Glutamatergic neuron (in vitro differentiated cells): ENCODE measurements at places on chromosomes 1 and 21. TPM values are rescaled to one million over a fixed set of nuclear protein-coding genes. Genes with fewer than 3 reads are reported as not detected.

Gene DNAJC11
- total RNA-seq: 74.1 TPM

DNA sequence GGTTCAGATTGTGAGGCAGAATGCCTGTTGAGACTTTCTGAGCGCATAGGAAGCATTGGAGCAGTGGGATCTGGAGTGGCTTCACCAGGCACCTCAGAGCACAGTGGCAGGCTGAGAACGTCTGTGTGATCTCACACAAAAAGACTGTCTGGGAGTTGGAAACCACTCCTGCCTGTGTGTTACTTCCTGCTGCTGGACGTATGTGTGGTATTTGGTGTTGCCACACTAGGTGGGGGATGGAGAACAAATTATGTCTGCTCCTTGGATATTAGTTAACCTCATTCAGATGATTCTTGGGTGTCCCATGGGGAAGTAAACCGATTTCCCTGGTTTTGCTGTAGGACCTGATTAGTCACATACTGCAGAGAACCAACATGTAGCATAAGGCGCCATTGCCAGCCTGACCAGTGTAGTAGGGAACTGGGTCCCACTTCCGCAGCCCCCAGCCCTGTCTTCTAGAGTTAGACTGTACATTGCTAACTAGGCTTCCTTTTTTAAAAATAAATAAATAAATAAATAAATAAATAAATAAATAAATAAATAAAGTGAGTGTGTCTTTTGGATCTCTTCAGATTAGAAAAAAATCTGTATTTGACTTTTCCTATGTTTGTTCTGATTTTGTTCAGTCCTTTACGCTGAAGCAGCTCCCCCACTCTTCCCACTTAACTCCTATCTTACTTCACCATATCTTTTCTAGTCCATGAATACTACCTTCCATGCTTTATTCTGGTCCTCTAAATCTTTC lies 26.9 kb downstream of the UCK2 start:
- peaks cover 1% of the 10 kb centered on the region for H3K27me3 ChIP-seq
- peak overlapping the region; percentile 18 for H3K27ac ChIP-seq
- peaks cover 52% of the 10 kb centered on the region for H3K4me1 ChIP-seq
- DNase-seq: no peak

Gene SMCP
- total RNA-seq: not detected

- DNase-seq: no peak
- peak overlapping the region; percentile 71 for H3K27ac ChIP-seq
- H3K27me3 ChIP-seq: peaks cover 4% of the 10 kb centered on the region
- peaks cover 17% of the 10 kb centered on the region for H3K4me1 ChIP-seq
- peak overlapping the region; percentile 42 for H3K4me3 ChIP-seq
Measured at GRCh38 chr1:187517546-187517945, 688.8 kb downstream of the PLA2G4A start.

DNA sequence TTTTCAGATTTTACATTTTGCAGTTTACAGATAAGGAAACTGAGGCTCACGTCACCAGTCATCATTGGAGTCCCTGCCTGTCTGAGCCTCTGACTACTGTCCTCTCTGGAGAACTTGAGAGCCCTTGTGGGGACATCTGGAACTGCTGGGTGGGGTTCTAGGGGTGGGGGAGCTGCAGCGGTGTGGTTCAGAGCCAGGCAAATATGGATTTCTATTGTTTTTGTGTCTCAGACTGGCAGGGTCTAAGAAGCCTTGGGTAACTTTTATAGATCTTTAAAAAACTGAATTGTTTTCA lies 46.9 kb downstream of the IER5 start:
- no peak for DNase-seq
- peaks cover 44% of the 10 kb centered on the region for H3K4me1 ChIP-seq
- peaks cover 6% of the 10 kb centered on the region for H3K36me3 ChIP-seq

DNA sequence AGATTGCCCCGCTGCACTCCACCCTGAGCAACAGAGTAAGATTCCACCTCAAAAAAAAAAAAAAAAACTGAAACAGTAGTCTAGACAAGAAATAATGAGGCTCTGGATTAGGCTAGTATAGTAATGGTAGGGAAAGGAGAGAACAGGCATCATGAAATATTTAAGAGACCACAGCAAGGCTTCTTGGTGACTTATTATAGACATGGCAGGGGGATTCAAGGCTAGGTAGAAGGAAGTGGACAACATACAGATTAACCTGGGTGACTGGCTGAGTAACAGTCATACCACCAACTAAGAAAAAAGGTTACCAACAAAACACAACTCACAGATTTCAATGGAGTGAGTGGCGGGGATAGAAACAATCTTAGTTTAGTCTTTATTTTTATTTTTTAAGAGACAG lies 8.3 kb downstream of the NVL start:
- H3K4me1 ChIP-seq: no peaks in the 10 kb centered on the region
- no peak for DNase-seq
- no peaks in the 10 kb centered on the region for H3K27me3 ChIP-seq
- H3K36me3 ChIP-seq: no peaks in the 10 kb centered on the region
- no peak overlapping the region for H3K4me3 ChIP-seq
- no peak overlapping the region for H3K27ac ChIP-seq

- H3K4me3 ChIP-seq: no peak overlapping the region
- H3K4me1 ChIP-seq: peaks cover 29% of the 10 kb centered on the region
- H3K36me3 ChIP-seq: no peaks in the 10 kb centered on the region
- H3K27me3 ChIP-seq: peaks cover 5% of the 10 kb centered on the region
- no peak overlapping the region for H3K27ac ChIP-seq
Measured at GRCh38 chr1:205438213-205439158, 16.6 kb upstream of the LEMD1 start.
